ENCODE measurements at places on chromosomes 4 and X.

DNA sequence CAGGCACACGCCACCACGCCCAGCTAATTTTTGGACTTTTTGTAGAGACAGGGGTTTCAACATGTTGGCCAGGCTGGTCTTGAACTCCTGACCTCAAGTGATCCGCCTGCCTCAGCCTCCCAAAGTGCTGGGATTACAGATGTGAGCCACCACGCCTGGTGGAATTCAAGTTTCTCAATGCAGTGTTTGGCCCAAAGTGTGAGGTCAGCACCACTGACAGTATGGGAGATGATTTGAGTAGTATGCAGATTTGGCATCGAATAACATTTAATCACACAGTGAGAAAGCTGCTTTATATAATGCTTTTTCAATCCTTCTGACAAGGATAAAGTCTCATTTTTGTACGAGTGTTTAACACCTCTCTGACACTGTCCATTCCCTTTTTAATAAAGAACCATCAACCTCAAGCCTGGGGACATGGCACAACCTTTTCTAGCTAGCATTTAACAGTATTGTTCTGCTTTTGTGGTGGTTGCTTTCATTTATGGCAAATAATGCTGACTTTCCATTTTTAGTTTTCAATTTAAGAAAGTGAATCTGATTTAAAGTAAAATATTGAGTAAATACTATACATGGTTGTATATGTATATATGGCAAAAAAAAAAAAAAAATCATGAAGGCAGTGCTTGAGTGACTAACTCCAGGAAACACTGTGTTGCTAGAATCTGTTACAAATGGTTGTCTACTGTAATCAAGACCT is 4.3 kb upstream of the NSUN7 start:
- no peak for DNase-seq

GRCh38 chr4:135552131-135552530 is 1350.5 kb upstream of the PABPC4L start:
- no peak for DNase-seq

DNA sequence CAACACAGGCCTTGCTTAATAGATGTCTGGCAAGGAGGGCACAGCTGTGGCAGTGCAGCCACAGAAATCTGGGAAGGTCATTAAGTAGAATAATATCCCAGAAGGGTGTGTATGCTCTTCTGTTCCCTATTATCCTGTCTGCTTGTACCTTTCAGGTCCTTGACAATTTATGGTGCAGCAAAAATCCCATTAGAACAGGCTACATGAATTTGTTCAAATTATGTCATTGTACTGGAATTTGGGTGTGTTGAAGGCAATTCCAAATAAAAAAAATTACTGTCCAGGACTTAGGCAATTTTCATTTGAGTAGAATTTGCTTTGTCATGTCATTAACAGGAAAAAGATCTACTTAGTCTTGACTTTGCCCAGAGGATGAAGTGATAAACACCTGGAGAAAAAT is 192.1 kb downstream of the IDS start:
- no peak for DNase-seq

GRCh38 chr4:13007802-13008470 is 476.2 kb downstream of the RAB28 start:
- no peak for DNase-seq

All from stimulated activated CD4-positive, alpha-beta T cell treated with anti-CD3 and anti-CD28 coated beads, TNF-alpha, amount 100 ng/mL, for 4 hours (primary cell).